ENCODE measurements at places on chromosomes 13 and 19.

- no peak for DNase-seq
Observed at GRCh38 chr13:50129081-50129705, 113.9 kb downstream of the KCNRG start.

DNA sequence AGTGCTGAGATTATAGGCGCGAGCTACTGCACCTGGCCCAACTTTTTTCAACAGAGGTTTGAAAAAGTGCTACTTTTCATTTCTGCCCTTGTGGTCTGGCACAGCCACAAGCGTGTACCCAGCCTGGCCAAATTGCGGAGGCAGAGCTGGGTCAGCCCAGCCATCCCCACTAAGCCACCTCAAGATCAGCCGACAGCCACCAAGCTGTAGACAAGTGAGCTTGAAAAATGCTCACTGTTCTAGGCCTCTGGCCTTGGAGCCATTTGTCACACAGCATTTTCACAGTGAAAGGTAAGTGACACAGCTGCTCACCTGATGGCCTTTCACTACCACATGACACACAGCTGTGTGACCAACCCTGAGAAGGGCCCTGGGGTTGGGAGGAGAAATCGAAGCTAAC is 27.3 kb downstream of the DNMT1 start:
- no peak for DNase-seq

GRCh38 chr19:33374236-33374714 is 766 bp downstream of the CEBPG start:
- DNase-seq, result no peak

DNA sequence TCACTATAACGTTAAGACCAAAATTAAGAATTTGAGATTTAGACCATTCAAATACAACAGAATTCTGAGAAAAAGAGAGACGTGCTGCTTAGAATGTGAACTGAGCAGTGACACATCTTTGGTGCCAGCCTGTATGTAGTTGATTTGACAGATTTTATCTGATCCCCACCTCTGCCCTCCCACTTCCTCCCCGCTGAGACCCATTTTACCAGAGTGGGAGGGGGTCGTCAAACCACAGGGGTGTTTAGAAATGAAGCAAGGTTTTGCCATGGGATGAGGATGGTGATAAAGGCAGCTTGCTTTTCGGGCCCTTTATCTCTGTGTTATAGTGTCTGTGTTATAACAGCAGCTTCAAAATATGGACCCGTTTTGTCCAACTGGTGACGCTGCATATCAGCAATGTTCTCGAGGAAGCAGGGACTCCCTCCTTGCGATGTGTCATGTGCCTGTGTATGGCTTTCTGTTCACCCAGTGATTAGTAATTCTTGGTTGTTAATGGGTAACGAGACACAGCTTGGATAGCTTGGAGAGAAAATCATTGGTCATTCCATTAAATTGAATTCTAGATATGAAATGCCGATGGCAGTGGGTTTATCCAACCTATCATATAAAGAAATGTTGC is 125.0 kb downstream of the HS6ST3 start:
- peak; percentile 75 for DNase-seq

DNA sequence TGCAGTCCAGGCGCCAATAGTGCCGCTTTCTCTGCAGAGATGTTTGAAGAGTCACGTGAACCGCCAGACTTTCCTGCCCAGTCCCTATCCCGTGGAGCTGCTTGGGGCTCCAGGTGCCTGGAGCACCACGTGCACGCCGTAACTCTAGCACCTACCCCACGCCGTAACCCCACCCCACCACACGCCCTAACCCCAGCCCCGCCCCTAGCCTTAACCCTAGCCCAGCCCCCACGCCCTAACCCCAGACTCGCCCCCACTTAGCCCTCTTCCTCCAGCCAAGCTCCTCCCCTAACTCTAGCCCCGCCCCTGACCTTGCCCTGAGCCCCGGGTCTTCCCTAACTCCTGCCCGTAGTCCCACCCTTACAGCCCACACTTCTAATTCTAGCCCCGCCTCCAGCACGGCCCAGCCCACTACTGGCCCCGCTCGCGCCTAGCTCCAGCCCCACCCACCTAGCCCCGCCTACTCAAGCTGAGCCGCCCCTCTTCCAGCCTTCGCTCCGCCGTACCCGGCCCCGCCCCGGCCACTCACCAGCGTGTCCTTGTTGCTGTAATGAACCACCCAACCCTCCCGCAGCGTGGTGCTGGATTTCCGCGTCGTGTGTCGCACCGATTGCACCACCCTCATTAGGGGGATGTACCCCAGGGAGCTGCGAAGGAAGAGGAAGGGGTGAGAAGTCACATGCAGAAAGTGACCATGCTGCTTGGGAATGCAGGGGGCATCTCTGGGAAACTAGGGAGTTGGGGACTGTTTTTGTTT is 19.5 kb downstream of the PRKD2 start:
- no peak for DNase-seq

GRCh38 chr13:36072152-36072935 is 58.8 kb downstream of the DCLK1 start:
- DNase-seq, result no peak

DNA sequence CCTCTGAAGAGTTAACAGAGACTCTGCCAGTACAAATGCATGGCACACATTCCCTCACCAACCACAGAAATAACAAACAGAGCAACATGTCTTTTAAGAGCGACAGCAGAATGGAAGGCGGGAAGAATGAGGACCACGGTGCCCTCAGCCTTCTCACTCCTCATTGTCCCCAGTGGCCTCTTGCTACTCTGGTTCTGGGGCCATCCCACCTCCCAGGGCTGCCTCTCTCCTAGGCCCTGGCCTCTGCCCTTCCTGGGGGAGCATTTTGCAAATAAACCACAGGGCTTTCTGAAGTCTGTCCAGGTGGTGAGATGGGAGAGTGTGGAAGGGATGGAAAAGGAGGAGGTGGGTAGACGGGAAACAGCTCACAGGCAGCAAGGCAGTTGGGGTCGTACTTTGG is 28.3 kb downstream of the CYP2B6 start:
- DNase-seq, result no peak

GRCh38 chr13:79194272-79194671 is 211.8 kb downstream of the RBM26 start:
- DNase-seq, result peak; percentile 47

DNA sequence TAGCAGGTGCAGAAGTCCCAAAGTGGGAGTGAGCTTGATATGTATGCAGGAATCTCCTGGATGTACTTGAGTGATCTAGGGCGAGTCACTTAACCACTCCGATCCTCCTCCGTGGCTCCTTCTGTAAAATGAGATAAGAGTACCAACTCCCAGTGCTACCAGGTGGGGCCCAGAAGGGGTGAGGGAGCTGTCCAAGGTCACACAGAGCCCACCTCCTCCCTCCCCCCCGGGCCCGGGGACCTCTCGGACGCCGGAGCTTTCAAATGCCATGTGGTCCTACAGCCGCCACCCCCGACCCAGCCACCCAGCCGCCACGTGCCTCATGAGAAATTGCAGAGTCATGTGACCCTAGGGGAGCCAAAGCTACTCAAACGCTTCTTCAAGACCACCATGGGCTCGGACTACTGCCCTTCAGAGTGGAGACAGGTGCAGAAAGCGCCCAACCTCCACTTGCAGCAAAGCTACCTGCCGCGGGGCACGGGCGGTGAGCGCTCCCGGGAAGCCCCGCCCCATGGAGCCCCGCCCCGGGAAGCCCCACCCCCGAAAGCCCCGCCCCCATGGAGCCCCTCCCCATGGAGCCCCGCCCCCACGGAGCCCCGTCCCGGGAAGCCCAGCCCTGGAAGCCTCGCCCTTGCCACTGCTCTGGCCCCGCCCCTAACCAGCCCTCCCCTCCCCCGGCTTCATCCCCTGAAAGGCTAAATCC is 10.1 kb upstream of the ZNF358 start:
- DNase-seq, result peak; percentile 70

DNA sequence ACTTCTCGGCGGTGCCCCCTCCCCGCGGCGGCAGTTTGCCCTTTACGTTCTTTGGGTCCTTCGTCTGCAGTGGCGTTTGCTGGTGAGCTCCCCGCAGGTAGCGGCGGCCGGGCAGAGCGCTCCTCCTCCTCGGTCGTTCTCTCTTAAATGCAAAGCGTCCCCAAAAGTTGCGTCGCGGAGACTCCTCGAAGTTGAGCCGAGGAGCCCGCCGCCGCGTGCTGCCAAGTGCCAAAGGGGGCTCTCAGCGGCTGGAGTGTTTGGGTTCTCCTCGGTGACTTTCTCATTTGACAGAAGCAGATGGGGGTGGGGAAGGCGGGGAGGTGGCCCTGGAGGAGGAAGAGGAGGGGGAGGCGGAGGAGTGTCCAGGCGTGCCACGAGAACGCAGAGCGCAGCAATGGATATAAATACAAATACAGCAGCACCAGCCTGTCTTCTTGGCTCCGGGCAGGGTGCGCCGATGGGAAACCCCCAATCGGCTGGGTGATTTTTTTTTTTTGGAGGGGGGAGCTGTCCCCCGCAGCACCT is at the start of gene SOX21:
SOX21 (minus strand) TSS at position 259 of the 525 bp plus-strand sequence. CDS start 496 bp downstream, outside the sequence.
- DNase-seq, result peak; percentile 86

- no peak for DNase-seq
Observed at GRCh38 chr13:101248739-101249514, 167.4 kb downstream of the NALCN start.

GRCh38 chr13:44017756-44018309 is 138.1 kb downstream of the LACC1 start:
- peak; percentile 18 for DNase-seq

DNA sequence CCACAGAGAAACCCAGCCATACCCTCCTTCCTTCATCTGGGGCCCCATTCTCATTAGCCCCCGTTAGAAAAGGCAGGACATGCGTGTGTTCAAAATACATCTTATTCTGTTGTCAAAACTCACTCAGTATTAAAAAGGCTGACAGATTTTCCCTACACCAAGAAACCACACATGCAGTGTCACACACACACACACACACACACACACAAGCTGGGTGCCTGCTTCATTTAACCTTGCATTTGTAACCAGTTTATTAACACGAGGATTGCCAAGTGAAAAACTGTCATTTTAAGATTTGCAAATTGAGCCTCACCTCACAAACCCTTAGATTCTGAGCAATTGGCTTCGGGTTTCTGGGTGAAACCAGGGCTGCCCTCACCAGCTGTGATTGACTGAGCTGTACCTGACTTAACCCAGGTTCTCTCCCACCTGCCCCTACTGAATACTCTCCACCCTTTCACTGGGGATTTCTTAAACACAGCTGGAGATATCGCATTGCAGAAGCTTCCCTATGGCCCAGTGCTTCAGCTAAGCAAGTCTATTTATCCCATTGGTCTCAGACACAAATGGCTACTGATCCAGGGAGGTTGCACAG is 172.7 kb upstream of the ZNF507 start:
- no peak for DNase-seq

DNA sequence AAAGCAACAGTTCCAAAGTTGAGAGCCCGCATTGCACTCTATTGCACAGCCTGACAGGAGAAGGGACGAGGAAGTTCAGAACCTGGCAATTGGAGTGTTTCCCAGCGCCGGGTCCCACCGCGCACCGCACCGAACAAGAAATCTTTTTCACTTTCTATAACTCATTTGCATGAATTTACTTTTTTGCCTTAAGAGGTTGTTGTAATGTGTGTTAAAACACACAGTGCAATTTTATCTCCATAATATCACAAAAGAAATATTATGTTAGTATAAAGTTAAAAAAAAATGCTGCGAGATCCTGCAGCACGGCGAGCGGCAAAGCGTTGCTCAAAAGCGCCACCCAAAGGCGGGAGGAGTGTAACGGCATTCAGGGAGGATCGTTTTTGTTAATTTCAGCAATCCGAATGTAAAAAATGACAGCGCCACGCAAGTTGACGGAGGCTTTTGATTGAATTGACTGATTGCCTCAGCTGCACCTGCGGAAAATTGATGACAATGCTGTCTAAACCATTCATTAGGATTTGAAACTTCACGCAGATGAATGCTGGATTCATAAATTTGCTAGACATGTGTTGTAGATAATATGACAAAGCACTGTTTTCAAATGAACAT is 303.6 kb upstream of the ZNF507 start:
- DNase-seq, result peak; percentile 13

DNA sequence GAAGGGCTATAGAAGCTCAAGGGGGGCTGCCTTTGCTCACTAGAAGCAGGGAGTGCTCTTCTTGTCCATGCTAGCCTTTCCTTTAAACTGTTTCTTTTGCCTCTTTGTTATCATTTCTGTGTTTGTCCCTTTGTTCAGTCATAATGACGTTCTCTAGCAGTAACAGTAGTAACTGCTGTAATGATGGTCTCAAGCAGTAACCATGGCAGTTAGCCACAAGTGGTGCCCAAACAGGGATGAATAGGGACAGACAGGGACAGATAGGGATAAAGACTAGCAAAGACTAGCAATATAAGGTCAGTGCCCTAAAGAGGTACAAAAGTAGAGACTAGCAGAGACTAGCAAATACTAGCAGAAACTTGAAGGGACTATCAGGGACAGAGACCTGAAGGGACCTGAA is 869.0 kb upstream of the PRR20A start:
- DNase-seq, result no peak

DNA sequence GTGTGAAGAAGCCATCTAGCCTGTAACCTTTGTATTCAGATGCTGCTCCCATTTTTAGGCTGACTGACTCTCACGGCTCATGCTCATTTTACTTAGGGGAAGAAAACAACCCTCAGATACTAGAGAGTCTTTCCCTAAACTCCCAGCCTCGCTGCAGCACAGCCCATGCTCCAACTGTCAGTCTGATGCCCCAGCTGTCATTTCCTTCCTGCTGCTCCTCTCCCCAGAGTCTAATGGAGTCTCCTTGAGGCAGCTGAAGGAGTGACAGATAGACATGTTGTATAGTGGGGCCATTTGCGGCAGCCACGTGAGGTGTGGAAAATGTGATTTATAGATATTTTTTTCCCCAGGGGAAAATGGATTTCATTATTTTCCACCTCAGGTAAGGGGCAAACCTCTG is 59.2 kb upstream of the OLFM4 start:
- DNase-seq, result no peak

DNA sequence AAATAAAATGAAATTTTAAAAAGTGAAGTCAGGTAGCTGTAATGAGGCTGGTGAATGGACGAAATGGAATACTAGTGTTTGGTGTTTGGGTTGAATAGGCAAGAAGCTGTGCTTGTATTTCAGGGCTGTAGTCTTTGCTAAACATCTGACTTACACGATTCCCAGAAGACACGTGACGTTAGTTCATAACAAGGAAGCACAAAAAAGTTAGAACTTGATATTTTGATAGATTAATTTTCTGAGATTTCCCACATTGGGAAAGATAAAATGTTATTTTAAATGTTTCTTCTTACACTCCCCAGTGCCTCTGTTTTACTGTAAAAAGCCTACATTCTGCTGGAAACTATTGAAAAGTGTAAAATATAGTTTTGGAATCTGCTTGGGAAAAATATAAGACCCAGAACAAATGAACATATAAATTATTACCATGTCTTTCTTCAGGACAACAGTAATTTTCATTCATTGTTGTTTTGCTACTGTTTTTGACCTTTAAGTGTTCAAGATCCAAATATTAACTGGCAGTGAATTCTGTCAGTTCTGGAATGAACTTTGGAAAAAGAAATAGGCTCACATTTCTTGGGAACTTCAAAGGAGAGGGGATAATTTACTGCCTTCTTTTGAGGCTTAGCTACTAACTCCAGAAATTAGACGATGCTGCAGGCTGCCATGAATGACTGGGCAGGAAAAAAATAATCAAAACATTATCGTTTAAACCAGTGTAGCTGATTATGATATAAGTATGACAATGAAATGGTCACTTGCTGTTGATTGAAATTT is 241.3 kb downstream of the SLITRK6 start:
- no peak for DNase-seq

- DNase-seq, result peak; percentile 39
Observed at GRCh38 chr13:108220041-108220440, 1.8 kb downstream of the ABHD13 start.

- peak; percentile 42 for DNase-seq
Observed at GRCh38 chr13:28423010-28423409, 71.9 kb downstream of the FLT1 start.

- DNase-seq, result no peak
Observed at GRCh38 chr13:27279506-27279905, 8.9 kb downstream of the RASL11A start.

Measured in OCI-M1 (cell line).